ENCODE measurements at places on chromosomes 12 and 14.

- DNase-seq, result no peak
Measured at GRCh38 chr12:28017873-28018255, 45.3 kb upstream of the PTHLH start.

DNA sequence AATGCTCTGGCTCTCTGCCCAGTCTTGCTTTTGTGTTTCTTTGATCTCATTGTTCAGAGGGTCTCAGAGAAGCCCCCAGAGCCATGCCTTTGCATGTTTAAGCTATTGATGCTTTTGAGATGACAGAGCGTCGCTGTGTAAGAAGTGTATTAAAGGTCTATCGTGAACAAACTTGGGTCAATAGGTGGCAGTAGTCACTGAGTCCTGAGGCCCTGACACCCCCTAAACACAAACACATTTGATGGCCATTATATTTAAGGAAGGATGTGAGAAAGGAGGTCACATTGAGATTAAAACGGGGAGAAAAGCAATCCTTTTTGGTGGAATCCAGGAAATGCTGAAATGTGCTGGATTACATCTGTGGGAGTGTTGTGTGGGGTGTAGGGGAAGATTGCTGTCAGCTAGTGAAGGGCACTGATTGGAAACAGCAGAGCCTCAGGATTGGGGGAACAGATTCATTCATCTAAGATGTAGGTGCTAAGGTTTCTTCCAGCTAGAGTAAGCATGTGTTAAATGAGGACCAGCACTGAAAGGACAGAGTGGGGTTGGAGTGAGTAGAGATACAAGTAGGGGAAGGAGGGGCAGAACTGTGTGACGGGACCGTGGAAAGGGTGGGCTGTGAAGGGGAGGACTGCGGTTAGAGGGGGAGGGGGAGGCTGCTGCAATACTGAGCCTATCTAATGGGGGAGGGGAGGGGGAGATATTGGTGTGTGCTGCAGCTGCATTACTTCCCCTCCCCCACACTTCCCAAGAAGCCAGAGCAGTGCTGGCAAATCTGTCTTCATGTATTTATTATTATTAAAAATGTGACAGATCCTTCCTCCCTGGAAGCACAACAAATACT is 12.7 kb downstream of the NGDN start:
- DNase-seq, result no peak

- DNase-seq, result peak; percentile 72
Measured at GRCh38 chr12:13171921-13172859, 24.3 kb upstream of the EMP1 start.

GRCh38 chr12:120711411-120711810 is 1.2 kb downstream of the UNC119B start:
- DNase-seq, result peak; percentile 12

GRCh38 chr12:77477907-77478533 is 352.7 kb upstream of the NAV3 start:
- no peak for DNase-seq

GRCh38 chr12:19641235-19642080 is 202.2 kb downstream of the AEBP2 start:
- peak; percentile 79 for DNase-seq

- no peak for DNase-seq
Measured at GRCh38 chr12:71605039-71605438, 58.6 kb downstream of the ZFC3H1 start.

GRCh38 chr12:110862329-110862728 is 15.5 kb downstream of the CCDC63 start:
- no peak for DNase-seq

DNA sequence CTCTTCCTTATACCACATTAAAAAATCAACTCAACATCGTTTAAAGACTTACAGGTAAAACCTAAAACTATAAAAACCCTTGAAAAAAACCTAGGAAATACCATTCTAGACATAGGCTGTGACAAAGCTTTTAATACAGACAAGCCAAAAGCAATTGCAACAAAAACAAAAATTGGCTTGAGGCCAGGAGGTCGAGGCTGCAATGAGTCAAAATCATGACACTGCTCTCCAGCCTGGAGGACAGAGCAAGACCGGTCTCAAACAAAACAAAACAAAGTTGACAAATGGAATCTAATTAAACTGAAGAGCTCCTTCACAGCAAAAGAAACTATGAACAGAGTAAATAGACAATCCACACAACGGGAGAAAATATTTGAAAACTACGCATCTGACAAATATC is 1057.8 kb downstream of the FSCB start:
- DNase-seq, result no peak

- no peak for DNase-seq
Measured at GRCh38 chr12:108356835-108357806, 18.0 kb upstream of the CMKLR1 start.

GRCh38 chr12:93818488-93819049 is 141.4 kb downstream of the CRADD start:
- no peak for DNase-seq

- DNase-seq, result peak; percentile 2
Measured at GRCh38 chr14:96681829-96682228, 115.4 kb upstream of the VRK1 start.

DNA sequence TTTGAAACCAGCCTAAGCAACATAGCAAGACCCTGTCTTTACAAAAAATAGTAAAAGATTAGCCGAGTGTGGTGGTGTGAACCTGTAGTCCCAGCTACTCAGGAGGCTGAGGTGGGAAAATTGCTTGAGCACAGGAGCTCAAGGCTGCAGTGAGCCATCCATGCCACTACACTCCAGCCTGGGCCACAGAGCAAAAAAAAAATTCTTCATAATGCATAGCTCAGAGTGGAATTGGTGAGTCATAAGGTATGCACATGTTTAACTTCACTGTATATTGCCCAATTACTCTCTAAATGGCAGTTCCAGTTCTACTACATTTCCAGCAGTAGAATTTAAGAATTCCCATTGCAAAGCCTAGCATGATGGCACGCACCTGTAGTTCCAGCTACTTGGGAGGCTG is 26.8 kb upstream of the CLIP1 start:
- peak; percentile 89 for DNase-seq

All from EH (cell line).